ENCODE measurements at places on chromosomes 6 and 20.
A peak's percentile ranks its signal among the peaks of the same experiment; 100 is the strongest.

- DNase-seq, result no peak
Observed at GRCh38 chr20:64101731-64102621, 5.4 kb downstream of the NPBWR2 start.

- DNase-seq, result no peak
Observed at GRCh38 chr6:83257791-83258190, 64.6 kb downstream of the RWDD2A start.

DNA sequence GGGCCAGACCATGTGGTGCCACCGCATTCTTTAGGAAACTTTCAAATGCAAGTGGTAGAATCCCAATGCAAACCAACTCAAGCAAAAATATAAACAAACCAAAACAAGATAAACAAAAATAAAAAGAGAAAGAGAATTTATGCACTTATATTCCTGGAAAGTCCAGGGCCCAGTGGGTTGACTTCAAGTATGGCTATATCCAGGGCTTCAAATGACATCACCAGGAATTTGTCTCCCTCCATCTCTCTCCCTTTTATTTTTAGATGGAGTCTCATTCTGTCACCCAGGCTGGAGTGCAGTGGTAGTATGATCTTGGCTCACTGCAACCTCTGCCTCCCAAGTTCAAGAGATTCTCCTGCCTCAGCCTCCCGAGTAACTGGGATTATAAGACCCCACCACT is 56.1 kb upstream of the PNRC1 start:
- no peak for DNase-seq

GRCh38 chr6:165626711-165627110 is 36.3 kb downstream of the PDE10A start:
- no peak for DNase-seq

DNA sequence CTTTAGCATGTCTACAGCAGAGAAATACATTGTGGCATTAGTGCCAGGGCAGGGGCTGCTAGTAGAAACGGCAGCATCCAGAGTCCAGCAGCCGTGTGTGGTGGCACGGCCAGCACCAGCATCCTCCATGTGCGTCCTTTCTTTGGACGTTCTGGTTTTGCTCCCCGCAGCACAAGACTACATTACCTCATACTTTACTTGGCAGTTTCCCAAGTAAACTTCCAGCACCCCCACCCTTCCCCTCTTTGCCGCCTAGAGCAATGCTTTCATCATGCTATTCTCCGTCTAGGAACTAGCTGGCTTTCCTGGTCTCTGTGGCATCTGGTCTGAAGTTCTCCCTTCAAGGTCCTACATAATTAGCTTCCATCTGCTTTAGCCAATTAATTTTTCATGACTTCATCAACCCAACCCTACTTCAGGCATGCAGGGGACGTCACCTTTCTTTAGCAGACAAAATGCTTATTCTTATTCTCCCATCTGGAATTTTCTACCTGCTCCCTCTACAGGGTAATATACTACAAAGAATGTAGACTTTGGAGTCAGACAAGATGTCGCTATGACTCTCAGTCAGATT is 67.6 kb downstream of the BLOC1S5 start:
- DNase-seq, result peak; percentile 92

DNA sequence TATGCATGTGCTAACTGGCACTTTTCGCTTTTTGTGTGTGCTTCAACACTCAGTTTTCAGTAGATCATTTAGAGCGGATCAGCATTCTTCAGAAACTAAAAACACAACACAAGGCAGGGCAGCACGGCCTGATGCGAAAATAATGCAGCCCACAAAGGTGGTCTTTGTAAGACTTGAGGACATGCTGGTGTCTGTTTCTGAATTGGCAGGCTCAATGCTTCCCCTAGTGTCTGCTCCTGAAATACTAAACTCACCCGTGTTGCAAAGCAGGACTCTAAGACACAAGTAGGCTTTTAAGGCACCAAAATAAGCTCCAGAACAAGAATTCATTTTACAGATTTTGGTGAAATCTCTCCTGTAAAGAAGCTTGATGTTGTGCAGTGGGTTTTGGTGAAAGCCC is 676.5 kb downstream of the TENT5A start:
- peak; percentile 55 for DNase-seq

DNA sequence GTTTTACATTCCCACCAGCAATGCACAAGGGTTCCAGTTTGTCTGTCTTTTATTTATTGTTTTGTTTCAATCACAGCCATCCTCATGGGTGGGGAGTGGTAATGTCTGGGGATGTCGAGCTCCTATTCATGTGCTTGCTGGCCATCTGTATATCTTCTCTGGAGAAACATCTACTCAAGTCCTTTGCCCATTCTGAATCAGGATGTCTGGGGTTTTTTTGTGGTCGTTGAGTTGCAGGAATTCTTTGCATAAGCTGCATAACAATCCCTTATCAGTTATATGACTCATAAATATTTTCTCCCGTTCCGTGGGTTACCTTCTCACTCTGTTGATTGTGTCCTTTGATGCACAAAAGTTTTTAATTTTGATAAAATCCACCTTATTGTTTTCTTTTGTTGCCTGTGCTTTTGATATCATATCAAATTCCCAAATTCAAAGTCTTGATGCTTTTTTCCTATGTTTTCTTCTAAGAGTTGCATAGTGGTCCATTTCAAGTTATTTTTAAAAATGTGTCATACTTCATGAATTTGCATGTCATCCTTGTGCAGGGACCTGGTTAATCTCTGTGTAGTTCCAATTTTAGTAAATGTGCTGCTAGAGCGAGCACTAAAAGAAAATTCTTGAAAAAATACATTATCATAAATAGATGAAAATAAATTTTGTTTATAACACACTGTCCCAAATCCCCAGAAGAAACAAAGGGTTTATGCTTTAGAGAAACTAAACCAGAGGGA is 54.9 kb upstream of the PDE10A start:
- DNase-seq, result peak; percentile 78

GRCh38 chr20:37850724-37851355 is 52.1 kb upstream of the VSTM2L start:
- DNase-seq, result peak; percentile 36

DNA sequence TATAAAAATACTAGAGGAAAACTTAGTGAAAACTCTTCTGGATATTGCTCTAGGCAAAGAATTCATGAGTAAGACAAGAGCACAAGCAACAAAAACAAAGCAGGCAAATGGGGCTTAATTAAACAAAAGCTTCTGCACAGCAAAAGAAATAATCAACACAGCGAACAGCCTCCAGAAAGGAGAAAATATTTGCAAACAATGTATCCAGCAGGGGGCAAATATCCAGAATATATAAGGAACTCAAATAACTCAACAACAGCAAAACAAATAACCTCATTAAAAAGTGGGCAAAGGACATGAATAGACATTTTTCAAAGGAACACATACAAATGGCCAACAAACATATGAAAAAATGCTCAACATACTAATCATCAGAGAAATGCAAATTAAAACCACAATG is 17.1 kb upstream of the HECA start:
- peak; percentile 34 for DNase-seq
